ENCODE measurements at places on chromosomes 3 and 15.

DNA sequence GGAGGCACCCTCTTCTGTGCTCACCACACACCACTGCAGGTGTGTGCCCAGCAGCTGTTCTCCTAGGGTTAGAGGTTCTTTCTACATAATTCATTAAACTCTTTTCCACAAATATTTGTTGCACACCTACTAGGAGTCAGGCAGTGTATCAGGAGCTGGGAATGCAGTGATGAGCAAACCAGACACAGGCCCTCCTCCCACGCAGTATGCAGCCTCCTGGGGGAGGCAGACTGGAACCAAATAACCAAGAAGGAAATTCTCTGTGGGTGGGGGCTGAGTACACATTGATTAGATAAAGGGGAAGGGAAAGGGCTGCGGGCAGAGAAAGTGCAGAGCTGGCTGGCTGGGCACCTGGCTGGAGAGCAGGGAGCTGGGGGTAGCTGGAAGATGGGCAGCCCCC lies 18.5 kb upstream of the C3orf22 start:
- DNase-seq, result no peak

DNA sequence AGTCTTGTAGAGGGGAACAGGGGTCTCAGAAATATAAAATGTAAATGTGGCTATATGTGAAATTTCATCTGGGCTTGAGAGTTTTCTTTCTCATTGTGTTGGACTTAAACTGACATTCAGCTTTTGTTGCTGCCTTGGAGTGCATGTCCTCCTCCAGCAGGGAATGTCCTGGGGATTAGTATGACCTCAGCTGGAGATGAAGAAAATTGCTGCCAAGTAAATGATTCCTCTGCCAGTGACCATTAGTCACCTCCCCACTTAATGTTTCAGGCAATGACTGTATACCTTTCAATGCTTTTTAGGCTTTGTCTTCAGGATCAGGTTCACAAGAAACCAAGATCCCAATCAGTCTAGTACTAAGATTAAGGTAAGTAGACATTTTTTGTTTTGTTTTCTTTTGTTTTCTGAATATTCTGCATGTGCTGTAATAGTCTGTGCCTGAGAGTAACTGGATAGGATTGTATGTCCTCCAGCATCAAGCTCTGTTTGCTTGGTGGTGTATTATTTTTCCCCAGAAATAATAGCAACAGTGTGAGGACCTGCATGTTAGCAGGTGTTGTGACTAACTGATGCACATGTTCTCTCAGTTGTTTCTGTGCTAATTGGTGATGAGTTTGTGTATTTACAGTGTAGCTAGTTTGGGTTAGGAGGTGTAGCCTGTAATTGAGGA lies 18.1 kb upstream of the SLC22A13 start:
- DNase-seq, result no peak

GRCh38 chr3:117725314-117725713 lies 1015.7 kb downstream of the TUSC7 start:
- DNase-seq, result no peak

- no peak for DNase-seq
Measured at GRCh38 chr3:112579232-112579631, 17.4 kb downstream of the SLC35A5 start.

DNA sequence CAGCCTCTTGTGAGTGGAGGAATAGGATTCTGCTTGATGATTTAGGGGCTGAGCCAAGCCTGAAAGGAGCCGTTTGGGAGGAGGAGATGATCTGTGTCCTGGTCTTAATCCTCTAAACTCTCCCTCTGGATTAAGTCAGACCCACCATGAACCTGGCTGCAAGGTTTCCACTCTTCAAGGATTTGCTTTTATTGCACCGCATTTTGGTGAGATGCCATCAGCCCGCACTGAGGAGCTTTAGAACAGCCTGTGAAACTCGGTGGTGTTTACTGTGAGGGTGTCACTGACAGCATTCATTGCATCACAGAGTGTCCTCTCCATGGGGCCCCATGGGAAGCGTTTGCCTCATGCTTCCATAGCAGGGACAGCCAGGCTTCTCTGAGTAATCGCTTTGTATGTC lies 59.2 kb downstream of the EPHB1 start:
- DNase-seq, result no peak

DNA sequence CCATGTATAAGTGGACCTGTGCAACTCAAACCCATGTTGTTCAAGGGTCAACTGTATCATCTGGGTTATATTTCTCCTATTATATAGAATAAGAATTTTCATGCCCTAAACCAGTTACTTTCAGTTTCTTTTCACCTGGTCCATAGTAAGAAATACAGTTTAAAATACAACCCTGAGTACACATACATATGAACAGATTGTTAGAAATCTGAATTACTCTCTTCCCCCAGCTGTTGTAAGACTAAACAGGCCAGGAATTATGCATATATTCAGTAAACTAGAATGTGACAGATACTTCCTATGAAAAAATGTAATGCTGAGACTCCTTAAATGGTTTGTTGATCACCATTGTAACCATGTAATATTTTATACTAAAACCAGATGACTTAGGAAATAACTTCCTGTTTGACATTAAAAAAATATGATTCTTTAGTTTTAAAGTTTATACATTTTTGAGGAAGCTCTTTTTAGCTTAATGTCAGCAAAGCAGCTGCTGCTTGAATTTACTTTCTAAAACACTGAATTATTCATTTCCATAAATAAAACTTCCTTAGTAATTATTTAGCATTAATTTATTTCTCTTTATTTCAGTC lies 52.5 kb upstream of the ZCWPW2 start:
- DNase-seq, result no peak

DNA sequence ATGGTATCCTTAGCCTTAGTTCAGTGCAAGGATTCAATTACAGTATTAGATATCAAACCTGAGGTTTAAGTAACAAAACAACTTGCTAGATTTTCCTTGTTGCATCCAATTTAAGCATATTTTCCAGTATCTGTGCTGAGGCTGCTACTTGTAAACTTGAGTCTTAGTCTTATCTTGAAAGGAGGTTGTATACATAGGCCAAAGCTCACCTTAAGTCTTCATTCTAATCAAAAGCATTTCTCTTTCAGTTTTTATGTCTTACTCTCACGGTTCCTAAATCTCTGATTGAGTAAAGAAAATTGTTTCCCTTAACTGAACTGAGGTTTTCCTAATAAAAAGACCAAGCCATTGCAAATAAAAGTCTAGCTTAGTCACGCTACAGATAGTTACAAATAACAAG lies 52.6 kb downstream of the U2SURP start:
- DNase-seq, result no peak

- DNase-seq, result no peak
Measured at GRCh38 chr3:43328653-43329052, 42.3 kb downstream of the SNRK start.

DNA sequence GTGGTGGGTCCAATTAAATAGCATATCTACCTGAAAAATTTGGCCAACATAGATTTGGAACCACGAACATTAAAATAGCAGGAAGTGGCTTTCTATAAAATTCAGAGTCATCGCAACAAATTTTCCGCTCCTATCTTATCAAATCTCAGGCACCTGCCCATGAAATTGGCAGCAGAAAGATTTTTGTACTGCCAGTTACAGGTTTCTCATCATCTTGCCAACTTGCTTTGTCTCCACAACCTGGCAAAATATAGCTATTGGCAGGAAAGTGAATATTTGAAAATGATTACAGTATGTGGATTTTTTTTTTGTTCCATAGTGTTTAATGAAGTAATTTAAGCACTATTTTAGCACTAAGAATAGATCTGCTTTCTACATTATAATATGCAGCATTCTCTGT lies 161.6 kb upstream of the LRRC3B start:
- DNase-seq, result no peak

DNA sequence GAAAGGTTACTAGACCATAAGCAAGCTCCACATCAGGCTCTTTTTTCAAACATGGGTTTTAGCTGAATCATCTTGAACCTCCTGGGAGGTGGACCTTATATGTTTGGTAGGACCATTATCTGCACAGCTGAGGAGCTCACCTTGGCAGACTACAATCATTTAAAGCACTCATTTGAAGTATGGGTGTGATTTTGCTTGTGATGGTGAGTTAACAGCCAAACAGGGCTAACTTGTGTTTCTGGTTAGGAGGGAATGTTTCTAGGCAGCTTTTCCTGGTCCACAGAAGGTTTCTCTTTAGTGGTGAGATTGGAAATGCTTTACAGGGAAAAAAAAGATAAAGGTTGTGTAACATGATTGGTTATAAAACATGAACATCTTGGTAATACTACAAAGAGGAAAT lies 61.8 kb downstream of the ARHGEF26 start:
- DNase-seq, result no peak

- no peak for DNase-seq
Measured at GRCh38 chr3:14609506-14609905, 42.1 kb upstream of the CCDC174 start.

DNA sequence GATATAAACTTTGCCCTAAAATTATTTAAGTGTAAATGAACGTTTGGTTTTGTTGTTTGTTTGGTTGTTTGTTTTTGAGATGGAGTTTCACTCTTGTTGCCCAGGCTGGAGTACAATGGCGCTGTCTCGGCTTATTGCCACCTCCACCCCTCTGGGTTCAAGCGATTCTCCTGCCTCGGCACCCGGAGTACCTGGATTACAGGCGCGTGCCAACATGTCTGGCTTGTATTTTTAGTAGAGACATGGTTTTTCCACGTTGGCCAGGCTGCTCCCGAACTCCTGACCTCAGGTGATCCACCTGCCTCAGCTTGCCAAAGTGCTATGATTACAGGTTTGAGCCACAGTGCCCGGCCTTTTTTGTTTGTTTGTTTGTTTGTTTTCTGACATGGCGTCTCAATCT lies 87.9 kb upstream of the CHD2 start:
- DNase-seq, result no peak

DNA sequence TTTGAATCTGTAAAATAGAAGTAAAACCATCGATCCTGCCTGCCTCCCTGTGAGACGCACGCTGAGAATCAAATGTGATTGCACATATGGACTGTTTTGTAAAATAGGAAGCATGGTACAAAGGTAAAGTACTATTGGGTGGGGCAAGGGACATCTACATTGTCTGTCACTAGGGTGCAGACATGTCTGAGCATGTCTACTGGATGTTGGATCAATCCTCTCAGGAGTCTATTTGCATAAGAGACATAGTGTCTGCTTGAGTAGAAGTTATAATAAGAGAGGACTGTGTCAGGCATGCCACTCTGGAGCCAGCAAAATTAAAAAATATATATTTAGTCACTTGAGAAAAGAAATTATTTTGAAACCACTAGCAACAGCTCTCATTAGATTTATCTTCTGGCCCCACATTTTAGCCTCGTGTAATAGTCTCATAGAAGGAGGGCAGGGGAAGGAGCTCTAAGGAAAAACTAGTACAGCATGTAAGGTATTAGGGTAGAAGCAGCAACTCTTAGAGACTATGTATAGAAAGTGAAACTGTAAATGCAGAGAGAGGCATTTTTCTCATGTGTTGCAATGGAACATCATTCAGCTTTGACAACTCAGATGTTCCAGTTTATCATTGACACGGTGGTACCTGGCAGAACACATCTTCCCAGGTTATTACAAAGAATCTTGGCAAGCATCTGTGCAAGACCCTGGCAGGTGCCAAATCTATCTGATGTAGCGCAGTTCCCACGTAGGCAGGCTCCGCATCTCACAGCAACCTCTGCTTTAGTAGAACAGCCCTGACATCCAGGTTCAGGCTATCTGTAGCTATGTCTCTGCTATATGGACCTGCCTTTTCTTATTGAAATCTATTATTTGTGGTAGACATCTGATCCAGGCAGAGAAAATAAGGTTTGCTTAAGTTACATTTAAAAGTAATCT lies 85.2 kb upstream of the CHL1 start:
- DNase-seq, result no peak

GRCh38 chr15:68330901-68331300 lies 53.4 kb downstream of the FEM1B start:
- DNase-seq, result no peak

DNA sequence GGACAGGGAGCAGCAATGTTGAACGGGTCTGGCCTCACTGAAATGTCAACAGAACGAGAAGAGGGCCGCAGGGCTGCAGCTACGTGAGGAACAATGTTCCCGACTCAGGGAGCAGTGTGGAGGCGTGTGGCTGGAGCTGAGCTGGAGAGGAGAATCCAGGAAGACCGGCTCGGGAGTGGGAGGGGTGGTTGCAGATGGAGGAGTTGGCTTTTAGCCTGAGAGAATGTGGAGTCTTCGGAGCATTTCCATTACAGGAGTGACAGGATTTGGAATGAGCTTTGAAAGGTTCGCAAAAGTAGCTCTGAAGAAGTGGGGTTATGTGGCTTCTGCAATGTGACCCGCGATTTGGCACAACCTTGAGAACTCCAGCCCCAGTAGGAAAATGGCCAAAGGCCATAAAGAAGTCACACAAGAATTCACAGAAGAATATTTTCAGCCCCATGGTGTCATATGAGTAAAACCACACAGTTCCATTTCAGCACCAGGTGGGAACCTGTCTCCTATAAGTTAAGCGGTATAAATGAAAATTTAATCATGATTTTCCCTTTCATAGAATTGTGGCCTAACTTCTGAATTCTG lies 78.8 kb upstream of the NSMCE3 start:
- no peak for DNase-seq

- no peak for DNase-seq
Measured at GRCh38 chr3:159964166-159964973, 24.3 kb upstream of the IL12A start.

DNA sequence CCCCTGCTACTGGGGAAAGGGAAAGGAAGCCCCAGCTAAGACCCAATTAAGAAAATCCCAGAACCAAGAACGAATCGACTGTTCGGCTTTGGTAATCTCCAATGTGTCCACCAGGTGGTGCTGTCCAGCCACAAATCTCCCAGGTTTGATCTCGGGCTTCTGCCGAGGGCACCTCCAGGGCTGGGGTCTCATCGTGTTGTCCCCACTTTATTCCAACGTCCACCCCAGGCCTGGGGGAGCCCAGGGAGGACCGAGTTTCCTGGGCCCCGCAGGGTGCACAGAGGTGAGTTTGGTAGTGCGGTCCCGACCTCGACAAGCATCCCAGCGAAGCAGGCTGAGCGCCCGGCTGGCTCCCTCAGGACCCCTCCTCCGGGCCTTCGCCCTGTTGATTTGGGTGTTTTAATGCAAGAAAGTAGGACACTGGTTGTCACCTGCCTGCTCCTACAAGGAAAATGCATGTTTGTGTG lies 185.1 kb downstream of the GOLGA6L6 start:
- peak; percentile 69 for DNase-seq

DNA sequence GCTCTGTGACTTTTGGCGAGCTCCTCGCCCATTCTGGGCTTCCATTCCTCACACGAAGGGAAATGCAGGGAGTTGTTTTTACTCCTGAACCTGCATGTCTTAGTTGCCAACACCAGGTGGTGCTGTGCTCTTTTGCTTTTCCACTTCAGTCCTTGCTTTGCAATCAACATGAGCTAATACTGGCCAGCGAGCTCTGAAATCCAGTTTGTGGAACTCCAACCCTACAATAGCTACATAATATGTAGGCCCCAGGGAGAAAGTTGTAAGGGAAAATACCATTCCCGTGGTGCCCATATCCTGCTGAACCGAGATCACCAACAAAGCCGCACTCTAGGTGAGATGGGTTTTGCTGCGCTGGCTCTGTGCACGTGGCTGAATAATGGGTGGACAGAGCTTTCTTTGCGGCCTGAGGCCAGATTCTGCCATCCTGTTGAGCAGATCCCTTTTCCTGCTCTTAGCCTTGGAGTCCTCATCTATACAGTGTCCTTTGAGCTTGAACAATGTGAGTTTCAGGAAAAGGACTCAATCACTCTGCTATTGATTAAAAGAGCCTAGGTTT lies 25.0 kb downstream of the LSM3 start:
- DNase-seq, result no peak

GRCh38 chr3:52415800-52416199 lies 29.1 kb downstream of the SEMA3G start:
- DNase-seq, result no peak
